ENCODE measurements at places on chromosomes 16 and 17. TPM values are rescaled to one million over a fixed set of nuclear protein-coding genes. Genes with fewer than 3 reads are reported as not detected.

EME1 gene
- 0.75 TPM for total RNA-seq

NPIPB13 gene
- total RNA-seq, result 19.8 TPM

DNA sequence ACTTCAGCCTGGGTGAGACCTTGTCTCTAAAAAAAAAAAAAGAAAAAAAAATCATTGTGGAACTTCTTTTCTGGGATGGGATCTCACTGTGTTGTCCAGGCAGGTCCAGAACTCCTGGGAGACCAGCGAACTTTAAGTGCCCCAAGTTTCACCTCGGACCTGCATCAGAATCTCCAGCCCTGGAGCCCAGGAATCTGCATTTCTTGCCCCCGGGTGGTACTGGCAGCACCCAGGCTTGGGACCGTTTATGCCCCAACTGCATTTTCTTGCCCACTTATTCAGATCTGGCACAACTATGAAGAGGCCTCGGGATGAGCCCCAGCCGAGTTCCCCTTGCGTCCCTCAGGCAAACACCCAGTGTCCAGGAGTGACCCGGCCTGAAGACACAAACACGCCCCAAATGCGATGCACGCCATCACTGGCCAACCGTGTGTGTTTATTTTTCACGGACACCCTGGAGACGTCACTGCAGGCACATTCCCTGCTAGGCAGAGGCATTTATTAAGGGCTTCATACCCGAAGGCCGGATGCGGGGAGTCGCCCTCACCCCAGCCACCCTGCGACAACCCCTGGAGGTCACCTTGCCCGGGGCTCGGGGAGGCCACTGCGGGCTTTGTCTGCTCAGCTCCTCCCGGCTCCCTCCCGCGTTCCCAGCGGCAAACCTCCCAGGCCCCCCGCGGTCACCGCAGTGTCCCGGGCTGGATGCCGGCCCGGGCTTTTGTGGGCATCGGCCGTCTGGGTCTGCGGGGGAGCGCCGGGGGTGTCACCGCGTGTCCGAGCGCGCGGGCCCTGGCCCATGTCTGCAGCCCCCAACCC is 684 bp upstream of the SPIRE2 start:
- no peak for DNase-seq
- H3K36me3 ChIP-seq, result no peaks in the 10 kb centered on the region
- peaks cover 3% of the 10 kb centered on the region for H3K4me1 ChIP-seq
- no peak overlapping the region for H3K27ac ChIP-seq
- H3K27me3 ChIP-seq, result no peaks in the 10 kb centered on the region

GRCh38 chr17:70307430-70308225 is 138.3 kb downstream of the KCNJ2 start:
- H3K27ac ChIP-seq, result no peak overlapping the region
- H3K4me1 ChIP-seq, result no peaks in the 10 kb centered on the region
- no peaks in the 10 kb centered on the region for H3K27me3 ChIP-seq

DNA sequence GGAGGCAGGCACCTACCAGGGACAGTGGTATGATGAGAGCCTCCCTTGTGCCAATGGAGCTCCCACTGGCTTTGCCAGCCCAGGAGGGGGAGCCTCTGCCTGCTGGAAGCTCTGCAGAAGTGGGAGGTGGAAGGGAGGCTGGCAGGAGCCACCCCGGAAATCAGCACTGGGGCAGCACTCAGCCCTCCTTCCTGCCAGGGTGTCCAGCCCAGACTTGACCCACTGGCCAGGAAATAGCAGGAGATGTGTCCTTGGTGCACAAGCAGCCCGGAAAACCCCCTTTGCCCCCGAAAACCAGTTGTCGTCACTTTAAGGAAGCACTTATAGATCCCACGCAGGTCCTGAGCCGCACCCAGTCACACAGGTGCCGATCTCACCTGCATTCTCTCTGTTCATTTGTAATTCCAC is 49.3 kb upstream of the CACNG4 start:
- H3K27ac ChIP-seq, result no peak overlapping the region
- H3K27me3 ChIP-seq, result peaks cover 34% of the 10 kb centered on the region
- DNase-seq, result no peak

DNA sequence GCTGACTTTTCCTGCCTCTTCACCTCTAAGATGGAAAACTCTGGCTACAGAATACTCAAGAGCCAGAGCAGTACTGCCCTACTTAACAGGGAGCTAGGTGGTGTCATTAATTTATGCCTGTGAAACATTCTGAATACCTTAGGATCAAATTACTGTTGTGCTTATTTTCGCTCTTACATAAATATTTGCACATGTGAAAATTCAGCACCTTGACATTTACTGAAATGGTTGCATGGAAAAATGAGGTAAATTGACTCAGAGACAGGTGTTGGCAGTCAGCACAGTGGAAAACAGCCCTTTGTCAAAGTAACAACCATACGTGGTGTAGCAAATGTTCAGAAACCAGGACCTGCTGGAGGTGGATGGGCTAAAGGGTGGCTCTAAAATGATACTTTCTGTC is 193.6 kb downstream of the CDH8 start:
- DNase-seq, result no peak

- no peaks in the 10 kb centered on the region for H3K36me3 ChIP-seq
- peaks cover 8% of the 10 kb centered on the region for H3K27me3 ChIP-seq
- no peak overlapping the region for H3K27ac ChIP-seq
- no peak for DNase-seq
- H3K4me1 ChIP-seq, result peaks cover 9% of the 10 kb centered on the region
These were observed 175.4 kb downstream of the SEC14L1 start for GRCh38 chr17:77316191-77316641.

DNA sequence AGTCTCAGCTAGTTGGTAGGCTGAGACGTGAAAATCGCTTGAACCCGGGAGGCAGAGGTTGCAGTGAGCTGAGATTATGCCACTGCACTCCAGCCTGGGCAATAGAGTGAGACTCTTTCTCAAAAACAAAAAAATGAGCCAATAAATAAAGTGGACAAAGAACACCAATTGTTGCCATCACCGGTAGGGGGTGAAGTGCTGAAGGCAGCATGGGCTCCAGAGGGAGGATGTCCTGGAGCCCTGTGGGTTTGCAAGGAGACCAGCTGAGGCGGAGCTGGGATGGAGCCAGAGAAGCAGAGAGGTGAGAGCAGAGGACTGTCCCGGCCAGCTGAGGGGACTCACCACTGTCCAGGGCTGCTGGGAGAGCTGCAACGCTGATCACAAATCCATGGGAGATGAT is 13.8 kb downstream of the CHST6 start:
- H3K27ac ChIP-seq, result no peak overlapping the region
- no peak for DNase-seq
- H3K4me1 ChIP-seq, result no peaks in the 10 kb centered on the region
- peaks cover 27% of the 10 kb centered on the region for H3K27me3 ChIP-seq
- H3K36me3 ChIP-seq, result no peaks in the 10 kb centered on the region
- no peak overlapping the region for H3K4me3 ChIP-seq

DNA sequence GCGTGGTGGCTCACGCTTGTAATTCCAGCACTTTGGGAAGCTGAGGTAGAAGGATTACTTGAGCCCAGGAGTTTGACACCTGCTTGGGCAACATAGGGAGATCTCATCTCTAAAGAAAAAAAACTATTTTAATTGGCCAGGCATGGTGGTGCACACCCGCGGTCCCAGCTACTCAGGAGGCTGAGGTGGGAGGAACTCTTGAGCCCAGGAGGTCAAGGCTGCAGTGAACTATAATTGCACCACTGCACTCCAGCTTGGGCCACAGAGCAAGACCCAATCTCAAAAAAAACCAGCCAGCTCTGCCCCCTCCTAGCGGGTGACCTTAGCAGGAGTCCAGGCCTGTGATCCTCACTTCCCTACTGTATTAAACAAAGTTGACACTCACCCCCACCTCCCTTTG is 5.9 kb upstream of the HS3ST6 start:
- peaks cover 56% of the 10 kb centered on the region for H3K27me3 ChIP-seq
- H3K4me1 ChIP-seq, result peaks cover 9% of the 10 kb centered on the region
- no peak for DNase-seq
- H3K4me3 ChIP-seq, result no peak overlapping the region
- no peak overlapping the region for H3K27ac ChIP-seq

DNA sequence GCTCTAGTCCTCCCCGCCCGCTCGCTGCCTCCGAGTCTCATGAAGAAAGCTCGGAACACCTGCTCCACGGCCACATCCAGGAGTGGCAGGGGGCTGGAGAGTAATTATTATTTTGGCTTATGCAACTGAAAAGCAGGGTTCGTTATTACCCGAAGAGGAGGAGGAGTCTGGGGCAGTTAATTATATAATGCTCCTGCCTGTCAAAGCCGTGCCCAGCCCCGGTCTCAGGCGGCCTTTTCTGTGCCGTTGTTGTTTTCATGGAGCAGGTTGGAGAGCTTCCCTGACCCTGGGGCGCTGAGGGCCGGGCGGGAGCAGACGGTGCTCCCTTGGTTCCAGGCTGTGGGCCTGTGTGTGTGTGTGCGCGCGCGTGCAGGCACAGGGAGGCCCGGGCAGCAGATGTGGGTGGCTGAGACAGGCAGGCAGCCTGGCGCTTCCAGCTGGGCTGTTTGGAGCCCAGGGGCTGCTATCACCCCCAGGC is 2.4 kb downstream of the JPH3 start:
- peaks cover 9% of the 10 kb centered on the region for H3K27me3 ChIP-seq
- no peak overlapping the region for H3K27ac ChIP-seq
- no peak for DNase-seq
- H3K36me3 ChIP-seq, result no peaks in the 10 kb centered on the region
